ENCODE measurements at places on chromosomes 4 and X.

DNA sequence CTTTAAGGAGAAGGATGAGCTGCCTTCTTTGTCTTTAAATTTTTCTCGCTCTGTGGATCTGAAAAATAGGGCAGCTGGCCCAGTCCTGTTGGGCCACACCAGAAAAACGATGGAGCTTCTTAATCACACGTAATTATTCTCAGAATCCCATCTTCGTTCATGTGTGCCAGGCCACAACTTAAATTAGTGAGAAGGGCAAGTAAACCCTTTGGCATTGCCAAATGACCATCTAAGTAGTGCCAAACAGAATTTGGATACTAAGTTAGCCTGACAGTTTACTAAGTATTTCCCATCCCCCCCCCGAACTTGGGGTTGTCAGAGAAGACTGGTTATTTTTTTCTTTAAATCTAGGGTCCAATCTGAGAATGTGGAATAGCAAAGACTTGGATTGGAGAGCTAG, 62.0 kb downstream of the CASP3 start:
- DNase-seq: no peak

- no peak for DNase-seq
Observed at GRCh38 chr4:64174247-64174882, 234.9 kb downstream of the TECRL start.

DNA sequence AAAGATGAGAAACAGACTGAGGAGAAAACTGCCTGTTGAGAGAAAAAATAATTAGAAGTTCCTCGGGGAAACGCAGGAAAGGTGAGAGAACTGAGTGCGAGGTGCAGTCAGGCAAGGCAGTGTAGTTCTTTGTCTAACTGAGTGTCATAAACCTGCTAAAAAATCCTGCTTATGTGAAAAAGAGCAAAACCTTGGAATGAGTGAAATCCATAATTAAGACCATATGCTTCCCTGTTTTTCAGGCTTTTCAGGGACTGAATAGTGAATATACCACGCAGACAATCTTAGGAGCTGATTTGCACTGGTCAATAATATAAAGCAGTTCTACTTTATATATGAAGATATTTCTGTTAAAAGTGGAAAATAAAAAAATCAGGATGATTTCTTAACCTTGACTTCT, 104.9 kb downstream of the RASGEF1B start:
- DNase-seq: no peak

DNA sequence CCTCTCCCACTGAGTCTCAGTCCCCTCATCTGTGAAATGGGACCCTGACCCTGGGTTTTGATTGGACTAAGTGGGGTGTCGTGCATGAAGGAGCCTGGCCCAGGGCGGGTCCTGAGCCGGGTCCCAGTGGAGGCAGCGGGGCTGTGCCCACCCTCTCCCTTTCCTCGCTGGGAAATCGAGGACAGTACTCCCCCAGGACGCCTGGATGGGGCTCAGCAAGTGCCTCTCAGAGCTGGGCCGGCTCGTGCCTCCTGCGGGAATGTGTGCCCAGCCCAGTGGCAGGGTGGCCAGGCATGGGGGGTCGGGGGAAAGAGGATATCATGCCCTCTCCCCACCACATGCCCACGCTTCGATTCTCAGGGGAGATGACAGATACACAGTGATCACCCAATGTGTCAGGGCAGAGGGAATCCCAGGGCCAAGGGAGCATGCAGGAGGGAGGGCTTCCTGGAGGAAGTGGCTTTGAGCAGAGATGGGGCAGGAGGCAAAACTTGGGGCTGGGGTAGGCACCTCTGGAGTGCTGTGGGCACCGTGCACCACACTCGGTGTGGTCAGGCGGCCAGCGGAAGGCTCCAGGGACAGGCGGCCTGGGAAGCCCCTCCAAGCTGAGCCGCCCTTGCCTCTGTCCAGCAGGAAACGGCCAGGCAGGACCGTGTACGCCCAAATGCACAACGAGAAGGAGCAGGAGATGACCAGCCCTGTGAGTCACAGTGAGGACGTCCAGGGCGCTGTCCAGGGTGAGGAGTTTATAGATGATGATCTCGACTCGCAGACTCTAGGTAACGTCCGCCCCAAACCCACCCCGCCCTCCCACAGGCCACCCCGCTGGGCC, 203.0 kb downstream of the AFAP1 start:
- no peak for DNase-seq

GRCh38 chrX:11053351-11053750, 57.8 kb upstream of the HCCS start:
- DNase-seq: no peak

- peak; percentile 20 for DNase-seq
Observed at GRCh38 chrX:152635941-152636340, 1.8 kb upstream of the GABRQ start.

DNA sequence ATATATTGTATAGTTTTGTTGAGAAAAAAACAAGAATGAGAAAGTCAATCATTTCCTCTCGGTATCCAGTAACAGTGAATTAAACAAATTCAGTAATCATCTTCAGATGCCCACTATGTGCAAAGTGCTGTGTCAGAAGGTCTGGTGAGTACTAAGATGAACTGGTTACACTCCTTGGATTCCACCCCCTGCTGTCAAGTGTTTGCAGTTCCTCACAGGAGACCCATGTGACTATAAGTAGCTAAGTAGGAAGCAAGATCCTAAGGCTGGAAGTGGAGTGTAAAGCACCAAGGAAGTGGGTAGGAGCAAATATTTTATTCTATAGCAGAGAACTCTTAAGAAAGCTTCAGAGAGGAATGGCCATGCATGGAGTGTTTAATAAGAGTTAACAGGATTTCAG, 73.6 kb downstream of the SNX25 start:
- DNase-seq: peak; percentile 14

- DNase-seq: no peak
Observed at GRCh38 chr4:26346203-26346620, 25.4 kb downstream of the RBPJ start.

GRCh38 chrX:111876646-111877045, 665 bp downstream of the TRPC5OS start:
- DNase-seq: no peak

GRCh38 chr4:119025916-119026661, 109.5 kb upstream of the MYOZ2 start:
- DNase-seq: peak; percentile 23

GRCh38 chrX:39421006-39421405, 619.7 kb downstream of the MID1IP1 start:
- DNase-seq: no peak

- no peak for DNase-seq
Observed at GRCh38 chr4:40247350-40247749, 50.5 kb downstream of the RHOH start.

DNA sequence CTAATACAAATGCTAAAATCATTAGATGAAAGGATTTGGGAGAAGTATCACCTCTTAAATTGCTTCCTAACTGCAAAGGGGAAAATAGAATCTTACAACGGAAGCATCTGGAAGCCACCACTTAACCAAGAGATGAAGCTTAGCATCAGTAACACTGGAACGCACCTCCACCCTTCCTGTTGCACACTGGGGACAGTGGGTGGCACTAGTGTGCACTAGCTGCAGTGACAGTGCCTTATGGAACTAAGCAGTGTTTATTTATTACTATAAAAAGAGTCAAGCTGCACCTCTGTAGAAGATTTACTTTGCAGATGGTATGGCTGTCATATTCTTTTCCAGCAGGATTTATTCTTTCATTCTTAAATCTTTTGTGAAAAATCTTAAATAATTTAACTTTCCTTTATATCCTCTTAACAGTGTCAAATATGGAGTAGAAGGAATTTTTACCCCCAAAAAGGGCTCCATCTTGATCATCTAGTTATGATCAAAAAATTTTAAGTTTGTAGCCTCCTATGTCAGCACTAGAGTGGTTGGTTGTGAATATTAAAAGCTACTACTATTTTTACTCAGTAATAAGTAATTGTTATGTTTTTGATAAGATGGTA, 76.7 kb downstream of the SCD5 start:
- no peak for DNase-seq

DNA sequence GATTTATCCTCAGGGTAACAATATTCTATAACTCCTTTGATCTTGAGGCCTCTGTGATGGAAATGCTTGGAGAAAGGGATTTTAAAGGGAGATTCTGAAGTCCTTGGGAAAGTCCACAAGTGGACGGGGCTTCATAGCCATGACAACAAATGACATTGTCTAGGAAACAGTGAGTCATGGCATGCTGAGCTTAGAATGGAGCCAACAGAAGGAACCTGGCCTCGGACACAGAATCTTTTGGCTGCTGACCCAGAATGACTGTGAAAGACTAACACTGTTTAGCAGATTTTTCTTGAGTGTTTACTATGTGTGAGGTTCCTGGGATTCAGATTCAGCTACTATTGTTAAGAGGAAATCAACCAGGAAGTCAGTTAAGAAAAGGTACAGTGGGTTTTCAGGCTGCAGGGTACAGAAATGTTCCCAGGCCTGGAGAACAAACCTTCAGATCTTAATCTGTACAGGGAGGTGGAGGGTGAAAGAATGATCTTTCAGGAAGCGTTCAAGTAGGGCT, 18.1 kb upstream of the CXCL2 start:
- DNase-seq: peak; percentile 75

DNA sequence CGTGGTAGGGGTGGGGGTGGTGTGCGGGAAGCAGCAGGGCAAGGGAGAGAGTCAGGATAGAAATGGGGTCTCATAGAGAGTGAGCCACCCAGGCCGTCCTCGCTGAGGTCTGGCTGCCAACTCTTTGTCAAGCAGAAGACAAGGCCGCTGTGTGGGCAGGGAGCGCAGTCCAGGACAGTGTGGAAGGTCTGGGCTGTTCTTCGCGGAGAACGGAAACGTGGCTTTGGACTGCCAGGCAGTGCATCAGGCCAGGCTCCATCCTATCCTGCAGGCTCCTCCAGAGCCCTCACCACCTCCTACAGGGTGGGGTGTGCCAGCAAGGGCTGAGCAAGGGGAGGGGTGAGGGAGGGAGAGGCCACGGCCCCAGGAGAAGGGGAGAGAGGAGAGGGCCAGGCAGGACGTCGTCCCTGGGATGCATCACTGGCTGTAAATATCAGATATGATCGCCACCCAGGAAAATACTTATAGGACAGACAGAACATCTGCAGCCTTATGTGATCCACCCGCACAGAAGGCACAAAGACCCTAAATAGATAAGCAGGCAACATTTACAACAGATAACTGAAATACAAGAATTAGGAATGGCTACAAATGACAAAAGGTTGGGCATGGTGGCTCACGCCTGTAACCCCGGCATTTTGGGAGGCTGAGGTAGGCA, 85.3 kb downstream of the ABLIM2 start:
- DNase-seq: no peak

DNA sequence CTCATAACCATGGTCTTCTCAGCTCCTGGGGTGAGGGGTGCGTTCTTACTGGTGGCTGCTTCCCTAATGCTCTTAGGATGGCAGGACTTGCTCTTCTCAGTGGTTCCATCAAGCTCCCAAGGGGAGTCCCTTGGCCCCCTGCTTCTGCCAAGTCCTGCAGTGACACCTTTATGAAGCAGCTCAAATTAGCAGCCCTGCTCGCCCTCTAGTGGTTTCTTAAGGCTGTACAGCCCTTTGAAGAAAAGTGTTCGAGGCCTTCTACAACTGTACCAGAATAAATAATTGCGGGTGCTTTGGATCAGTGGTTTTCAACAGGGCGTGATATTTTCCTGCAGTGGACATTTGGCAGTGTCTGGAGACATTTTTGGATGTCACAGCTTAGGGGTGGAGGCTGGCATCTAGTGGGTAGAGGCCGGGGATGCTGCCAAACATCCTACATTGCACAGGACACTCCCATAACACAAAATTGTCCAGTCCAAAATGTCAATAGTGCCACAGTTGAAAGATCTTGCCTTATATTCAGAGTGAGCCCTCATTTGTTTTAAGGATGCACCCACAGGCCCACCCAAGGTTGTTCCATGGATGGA, 204.7 kb upstream of the S100G start:
- peak; percentile 23 for DNase-seq

DNA sequence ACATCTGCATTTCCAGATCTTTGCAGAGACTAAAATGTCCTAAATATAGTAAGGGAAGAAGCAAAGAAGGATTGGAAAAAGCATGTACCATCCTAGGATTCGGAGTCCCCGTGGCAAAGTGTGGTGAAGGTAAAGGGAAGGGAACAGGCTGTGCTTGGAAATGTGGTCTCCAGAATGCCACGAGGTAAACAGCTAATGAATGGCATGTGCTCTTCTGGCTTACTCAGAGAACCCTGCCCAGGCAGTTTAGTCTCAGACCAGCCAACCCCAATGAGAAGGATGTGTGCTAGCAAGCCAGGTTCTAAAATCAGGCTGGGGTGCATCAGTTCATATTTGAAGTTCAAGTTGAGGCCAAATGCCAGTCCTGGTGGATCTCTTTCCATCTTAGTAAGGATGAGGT, 113.1 kb downstream of the RS1 start:
- DNase-seq: no peak

GRCh38 chr4:152979731-152980330, 43.7 kb downstream of the FHDC1 start:
- DNase-seq: no peak

DNA sequence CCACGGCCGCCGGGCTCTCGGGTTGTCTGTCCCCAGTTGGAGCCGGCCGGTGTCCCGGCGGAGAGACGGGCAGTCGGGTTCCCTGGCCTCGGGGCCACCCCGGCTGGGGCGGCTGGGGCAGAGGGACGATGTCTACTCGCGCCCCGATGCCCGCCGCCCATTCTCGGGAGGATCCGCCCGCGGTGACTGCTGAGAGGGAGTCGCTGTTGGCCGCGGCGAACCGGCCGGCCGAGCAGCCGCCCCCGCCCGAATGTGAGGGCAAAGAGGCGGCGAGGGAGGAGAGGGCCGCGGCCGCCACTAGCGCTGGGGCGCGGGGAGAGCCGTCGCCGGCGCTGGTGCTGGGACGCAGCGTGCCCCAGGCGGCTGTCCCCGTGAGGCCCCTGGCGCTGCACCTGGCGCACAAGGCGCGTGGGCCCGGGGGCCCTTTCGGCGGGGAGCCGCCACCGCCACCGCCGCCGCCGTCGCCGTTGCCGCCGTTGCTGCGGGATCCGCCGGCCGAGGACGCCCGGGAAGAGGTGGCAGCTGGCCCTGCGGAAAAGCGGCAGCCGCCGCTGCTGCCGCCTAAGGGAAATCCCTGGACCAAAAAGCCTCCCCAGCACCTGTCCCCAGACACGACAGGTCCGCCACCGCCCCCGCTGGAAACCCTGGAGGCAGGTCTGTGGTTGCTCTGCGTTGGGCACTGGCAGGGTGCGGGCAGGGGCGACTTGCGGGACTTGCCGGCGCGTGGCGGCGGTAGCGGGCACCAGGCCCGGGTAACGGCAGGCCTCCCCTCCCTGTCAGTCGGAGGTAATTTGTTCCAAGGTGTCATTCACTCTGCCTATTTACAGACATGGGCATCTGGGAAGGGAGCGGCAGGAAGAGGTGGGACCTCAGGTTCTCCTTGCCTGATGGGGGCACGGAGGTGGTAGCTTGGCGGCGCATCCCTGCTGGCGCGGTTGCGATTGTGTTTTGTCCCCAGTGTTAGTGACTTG, 739 bp downstream of the LARP1B start:
- DNase-seq: peak; percentile 52

GRCh38 chr4:66016240-66016639, 346.0 kb upstream of the EPHA5 start:
- DNase-seq: no peak

DNA sequence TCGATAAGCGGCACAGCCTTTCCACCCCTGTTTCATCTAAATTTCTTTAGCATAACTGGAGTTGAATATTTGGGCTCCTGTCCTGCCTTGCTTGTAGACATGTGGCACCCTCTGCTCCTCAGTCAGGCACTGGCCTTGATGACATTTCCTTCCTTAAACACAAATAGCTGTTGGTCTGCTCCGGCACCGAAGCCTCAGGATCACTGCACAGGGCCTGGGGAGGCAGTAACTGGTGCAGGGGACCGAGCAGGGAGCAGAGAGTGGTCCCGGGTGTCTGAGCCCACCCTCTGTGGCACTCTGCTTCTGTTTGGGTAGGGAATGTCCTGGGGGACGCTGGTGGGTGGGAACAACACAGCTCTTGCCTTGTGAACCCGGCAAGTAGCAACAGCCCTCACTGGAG, 13.6 kb downstream of the RGS12 start:
- DNase-seq: no peak
